ENCODE measurements at places on chromosomes 4 and X.

DNA sequence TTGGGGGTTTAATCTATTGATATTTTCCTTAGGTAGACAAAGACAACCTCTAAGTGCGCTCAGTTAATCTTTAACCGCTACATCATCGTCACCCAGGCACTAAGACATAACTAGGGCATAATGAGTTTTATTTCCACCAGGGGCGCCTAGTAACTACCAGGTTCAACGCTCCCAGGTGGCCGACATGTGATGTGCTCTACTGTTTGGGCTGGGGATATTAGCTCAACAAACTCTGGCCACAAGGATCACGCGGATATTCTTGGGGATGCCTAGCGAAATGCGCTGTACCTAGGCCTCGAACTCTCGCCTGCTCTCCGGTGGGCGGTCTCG lies 915 bp upstream of the RAB33B start:
- DNase-seq: peak; percentile 80

DNA sequence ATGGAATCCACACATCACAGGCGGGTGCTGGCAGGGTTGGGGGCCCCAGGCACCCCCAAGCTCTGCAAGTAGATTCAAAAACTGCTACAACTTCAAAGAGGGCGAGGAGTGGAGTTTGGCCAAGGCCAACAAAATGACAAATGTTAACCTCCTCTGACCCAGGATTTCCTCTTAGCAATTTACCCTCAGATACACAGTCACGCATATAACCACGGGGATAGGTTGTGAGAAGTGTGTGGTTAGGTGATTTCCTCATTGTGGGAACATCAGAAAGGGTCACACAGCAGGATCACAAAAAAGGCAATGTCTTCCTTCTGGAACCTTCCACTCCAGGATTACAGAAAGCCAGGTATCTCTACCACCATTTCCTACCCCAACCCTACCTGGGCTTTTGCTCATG lies 62.4 kb downstream of the C4orf50 start:
- no peak for DNase-seq

GRCh38 chr4:8589823-8590545 lies 2.6 kb upstream of the CPZ start:
- DNase-seq: no peak

DNA sequence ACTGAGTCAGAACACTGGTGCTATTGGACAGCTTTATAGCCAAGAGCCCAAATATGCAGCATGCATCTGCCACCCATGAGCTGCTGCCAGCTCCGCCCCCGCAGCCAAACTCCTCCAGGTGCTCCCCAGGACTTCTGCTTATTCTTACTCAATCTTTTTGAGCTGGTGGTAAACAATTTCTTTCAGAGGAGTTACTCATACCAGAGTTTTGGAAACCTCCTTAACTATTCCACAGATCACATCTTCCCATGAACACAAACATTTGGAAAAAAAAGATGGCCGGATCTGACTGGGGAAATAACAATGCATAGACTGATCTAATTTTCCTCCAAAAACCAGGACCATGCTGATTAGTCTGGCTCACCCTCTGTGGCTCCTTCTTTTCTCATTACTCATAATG lies 399.9 kb downstream of the GPM6A start:
- DNase-seq: no peak

GRCh38 chr4:5884796-5885195 lies 8.1 kb downstream of the CRMP1 start:
- DNase-seq: no peak

DNA sequence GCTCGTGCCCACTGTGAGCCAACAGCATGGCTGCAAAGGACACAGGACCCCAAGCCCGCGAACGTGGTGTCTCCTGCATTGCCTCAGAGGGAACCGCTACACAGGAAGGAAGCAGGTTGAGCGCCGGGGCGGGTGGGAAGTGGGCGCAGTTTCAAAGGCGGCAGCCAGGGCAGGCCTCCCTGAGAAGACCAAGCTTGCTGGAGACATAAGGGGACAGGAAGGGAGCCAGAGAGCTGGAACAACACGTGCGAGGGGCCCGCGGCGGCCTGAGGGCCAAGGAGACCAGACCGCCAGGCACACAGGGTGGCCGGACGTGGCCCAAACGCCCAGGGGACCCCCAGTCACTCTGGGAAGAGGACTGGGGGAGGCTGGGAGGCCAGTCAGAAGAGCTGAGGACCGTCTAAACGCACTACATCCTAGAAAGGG lies 32.0 kb downstream of the CTBP1 start:
- peak; percentile 66 for DNase-seq

- DNase-seq: no peak
Measured at GRCh38 chrX:106302304-106302703, 134.2 kb downstream of the PWWP3B start.

- no peak for DNase-seq
Measured at GRCh38 chr4:90951037-90951436, 823.8 kb downstream of the CCSER1 start.

DNA sequence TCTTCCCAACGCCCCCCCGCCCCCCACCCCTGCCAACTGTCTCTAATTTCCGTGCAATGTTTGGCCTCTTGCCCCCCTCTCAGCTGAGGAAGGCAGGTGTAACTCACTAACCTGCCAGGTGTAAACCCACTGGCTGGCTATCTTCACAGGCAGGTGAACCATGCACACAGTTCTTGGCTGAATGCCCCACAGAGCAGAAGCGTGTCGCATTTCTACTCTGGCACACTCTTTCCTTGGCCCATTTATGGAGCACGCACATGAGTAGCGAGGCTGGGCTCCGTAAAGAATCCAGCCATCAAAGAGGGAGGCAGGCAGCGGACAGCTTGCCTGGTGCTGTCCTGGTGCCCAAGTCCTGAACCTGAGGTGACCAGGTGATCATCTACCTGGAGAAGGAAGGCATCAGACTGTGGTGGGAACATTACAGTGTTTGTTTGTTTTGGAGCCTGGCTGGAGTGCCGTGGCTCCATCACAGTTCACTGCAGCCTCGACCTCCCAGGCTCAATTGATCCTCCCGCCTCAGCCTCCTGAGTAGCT lies 39.2 kb upstream of the CRMP1 start:
- DNase-seq: no peak

- DNase-seq: no peak
Measured at GRCh38 chr4:90240333-90240732, 113.1 kb downstream of the CCSER1 start.

DNA sequence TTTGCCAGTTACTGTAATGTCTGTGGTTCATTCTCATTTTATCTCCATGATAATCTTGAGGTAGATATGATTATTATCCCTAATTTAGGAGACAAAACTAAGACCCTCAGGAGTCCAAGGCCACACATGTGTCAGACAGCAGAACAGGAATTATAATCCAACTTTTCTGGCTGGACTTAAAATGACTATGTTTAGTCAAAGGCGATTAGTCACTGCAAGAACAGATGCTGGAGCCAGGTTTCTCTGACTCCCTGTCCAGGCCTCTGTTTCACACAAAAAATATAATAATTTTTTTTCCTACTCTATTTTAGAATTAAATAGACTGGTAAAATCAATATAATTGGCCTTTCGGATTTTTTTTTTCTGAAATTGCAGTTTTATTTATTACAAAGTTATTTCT lies 56.7 kb upstream of the TMEM131L start:
- DNase-seq: no peak

- no peak for DNase-seq
Measured at GRCh38 chrX:105869701-105870100, 47.4 kb downstream of the NRK start.

- DNase-seq: no peak
Measured at GRCh38 chrX:105050921-105051320, 169.6 kb downstream of the TEX13A start.

DNA sequence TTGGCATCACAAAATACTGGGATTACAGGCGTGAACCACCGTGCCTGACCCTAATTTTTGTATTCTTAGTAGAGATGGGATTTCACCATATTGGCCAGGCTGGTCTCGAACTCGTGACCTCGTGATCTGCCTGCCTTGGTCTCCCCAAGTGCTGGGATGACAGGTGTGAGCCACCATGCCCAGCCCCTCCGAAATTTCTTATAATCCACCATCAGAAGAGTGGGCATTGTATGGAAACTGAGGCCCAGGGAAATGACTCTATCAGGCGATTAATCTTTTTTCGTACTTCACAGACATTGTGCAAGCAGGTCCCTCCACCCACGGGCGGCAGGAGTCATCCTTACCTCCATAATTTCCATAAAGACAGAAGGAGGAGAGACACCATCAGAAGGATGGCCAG lies 16.0 kb downstream of the CRLF2 start:
- no peak for DNase-seq

- no peak for DNase-seq
Measured at GRCh38 chr4:8343262-8343966, 73.9 kb downstream of the HTRA3 start.

- no peak for DNase-seq
Measured at GRCh38 chrX:22193851-22194659, 78.7 kb upstream of the CBLL2 start.

GRCh38 chr4:109600431-109600830 lies 40.4 kb downstream of the MCUB start:
- no peak for DNase-seq

GRCh38 chr4:88526221-88526815 lies 2.7 kb upstream of the PYURF start:
- peak; percentile 26 for DNase-seq

GRCh38 chrX:31185884-31186283 lies 114.0 kb upstream of the FTHL17 start:
- no peak for DNase-seq

DNA sequence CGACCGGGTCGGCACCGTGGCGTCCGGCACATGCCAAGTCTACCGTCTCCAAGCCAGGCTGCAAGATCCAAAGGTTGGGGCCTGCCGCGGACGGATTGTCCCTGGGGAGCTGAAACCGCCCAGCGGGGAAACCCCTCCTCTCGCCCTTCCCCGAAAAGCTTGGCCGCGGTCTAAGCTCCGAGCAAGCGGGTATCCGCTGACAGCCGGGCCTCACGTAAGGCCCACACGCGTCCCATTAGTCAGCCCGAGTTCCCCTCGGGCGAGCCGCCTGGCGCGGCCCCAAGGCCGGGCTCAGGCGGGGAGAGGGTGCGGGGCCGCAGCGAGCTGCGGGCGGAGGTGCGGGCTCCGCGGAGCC lies 6.8 kb upstream of the BCOR start:
- DNase-seq: no peak

DNA sequence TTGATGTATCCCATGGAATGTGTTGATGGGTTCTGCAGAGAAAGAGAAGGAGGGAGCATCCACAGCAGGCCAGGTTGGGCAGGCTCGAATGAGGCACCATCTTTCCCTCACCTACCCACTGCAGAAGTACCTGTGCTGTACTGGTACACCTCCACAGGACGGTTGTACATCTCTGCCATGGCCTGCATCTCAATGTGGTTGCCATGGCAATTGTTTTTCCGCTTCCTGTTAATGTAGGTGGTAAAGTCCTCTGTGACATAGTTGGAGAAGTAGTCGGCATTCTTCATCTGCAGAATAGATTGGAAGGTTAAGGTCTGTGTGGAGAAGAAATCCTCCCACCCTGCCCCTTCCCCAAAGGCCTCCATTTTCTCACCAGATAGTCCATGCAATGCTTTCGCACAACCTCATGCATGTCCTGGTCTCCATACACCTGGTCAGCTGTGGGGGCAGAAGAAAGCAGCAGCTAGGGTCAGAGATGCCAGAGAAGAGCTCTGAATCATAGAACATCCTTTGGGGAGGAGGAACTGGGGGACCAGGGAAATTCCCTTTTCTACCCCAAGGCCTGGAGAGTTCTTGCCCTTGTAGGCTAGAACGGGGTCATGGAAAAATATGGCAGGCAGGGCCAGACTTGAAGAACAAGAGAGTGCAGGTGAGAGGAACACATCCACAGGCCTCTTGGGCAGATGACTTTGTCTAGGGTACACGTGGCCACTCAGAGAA lies 15.9 kb upstream of the PIM2 start:
- DNase-seq: peak; percentile 77

Data from central memory CD4-positive, alpha-beta T cell (primary cell).